ENCODE measurements at places on chromosomes 11 and 22.

GRCh38 chr11:112506852-112507251 is 246.2 kb upstream of the PLET1 start:
- DNase-seq = no peak

DNA sequence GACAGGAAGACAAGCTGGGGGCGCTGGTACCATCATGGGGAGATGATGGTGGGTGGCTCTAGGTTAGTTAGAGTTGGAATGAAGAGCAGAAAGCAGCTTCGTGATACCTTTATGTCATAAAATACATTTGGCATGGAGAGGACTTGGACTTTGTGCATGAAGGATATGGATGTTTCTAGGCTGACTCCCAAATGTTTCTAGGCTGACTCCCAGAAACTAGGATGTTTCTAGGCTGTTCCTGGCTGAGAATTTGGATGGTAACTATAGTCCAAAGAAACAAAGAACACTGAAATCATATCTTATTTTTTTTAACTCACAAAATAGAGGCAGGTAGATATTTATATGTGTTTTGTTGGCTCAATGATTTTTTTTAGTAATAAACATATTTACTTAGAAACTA is 89.4 kb upstream of the VPREB1 start:
- no peak for DNase-seq

GRCh38 chr11:22459048-22459447 is 120.9 kb downstream of the SLC17A6 start:
- no peak for DNase-seq

DNA sequence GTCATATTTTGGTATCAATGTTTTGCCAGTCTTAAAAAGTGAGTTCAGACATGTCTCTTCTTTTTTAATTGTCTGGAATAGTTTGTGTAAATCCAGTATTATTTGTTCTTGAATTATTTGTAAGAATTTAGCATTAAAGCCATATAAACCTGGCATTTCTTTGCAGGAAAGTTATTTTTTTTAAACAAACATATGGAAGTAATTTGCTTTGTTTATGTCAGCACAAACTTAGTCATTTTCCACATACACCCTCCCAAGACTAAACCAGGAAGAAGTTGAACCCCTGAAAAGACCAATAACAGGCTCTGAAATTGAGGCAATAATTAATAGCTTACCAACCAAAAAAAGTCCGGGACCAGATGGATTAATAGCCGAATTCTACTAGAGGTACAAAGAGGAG is 9.1 kb upstream of the CCDC81 start:
- DNase-seq = no peak

- no peak for DNase-seq
Observed at GRCh38 chr22:43971112-43971511, 15.9 kb downstream of the SAMM50 start.

DNA sequence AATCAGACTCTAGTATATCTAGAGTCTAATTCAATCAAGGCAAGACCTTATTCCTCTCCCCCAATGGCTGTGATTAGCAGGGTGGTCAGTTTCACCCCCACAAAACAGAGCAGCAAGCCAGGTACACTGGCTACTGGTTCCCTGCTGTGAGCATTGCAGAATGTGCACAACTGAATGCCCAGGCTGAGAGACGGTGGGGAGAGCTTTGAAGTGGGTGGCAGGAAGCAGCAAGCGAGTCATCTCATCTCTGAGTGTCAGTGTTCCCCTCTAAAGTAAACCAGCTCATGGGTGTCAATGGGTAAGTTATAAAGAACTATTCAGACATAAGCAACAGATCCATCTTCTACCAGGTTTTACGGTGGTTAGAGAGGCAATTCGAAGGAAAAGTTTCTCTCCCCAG is 37.6 kb downstream of the GAB4 start:
- DNase-seq = peak; percentile 43

DNA sequence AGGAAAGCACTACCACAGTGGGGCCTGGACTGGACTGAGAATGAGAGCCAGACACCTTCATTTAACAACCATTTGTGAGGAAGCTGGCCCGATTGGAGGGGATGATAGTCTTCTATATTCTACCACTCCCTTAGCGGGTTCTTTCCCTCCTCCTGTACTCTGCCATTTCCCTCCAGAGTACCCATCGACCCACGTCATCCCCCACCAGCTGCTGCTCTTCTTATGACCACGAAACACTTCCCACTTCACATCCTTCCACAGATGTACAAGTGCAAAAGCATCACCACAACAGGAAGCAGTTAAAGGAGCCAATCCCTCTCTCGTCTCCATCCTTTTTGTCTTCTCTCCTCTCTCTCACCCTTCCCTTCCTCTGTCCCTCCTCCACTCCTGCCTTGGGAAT is 18.0 kb upstream of the UBASH3B start:
- DNase-seq = peak; percentile 45

DNA sequence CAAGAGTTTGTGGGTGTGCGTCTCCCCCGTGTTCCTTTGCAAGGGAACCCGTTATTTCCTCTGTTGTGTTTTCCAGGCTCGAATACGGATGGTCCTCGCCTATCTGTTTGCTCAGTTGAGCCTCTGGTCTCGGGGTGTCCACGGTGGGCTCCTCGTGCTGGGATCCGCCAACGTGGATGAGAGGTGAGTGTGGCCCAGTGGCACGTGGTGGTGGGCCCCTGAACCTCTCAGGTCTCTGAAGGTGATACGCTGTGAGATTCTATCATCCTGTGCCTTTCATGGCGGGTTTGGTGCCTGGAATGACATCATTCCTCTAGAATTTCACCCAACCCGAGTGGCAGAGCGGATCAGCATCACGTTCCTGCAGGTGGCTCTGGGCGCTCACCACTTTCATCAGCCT is 32.5 kb downstream of the NADSYN1 start:
- DNase-seq = no peak

DNA sequence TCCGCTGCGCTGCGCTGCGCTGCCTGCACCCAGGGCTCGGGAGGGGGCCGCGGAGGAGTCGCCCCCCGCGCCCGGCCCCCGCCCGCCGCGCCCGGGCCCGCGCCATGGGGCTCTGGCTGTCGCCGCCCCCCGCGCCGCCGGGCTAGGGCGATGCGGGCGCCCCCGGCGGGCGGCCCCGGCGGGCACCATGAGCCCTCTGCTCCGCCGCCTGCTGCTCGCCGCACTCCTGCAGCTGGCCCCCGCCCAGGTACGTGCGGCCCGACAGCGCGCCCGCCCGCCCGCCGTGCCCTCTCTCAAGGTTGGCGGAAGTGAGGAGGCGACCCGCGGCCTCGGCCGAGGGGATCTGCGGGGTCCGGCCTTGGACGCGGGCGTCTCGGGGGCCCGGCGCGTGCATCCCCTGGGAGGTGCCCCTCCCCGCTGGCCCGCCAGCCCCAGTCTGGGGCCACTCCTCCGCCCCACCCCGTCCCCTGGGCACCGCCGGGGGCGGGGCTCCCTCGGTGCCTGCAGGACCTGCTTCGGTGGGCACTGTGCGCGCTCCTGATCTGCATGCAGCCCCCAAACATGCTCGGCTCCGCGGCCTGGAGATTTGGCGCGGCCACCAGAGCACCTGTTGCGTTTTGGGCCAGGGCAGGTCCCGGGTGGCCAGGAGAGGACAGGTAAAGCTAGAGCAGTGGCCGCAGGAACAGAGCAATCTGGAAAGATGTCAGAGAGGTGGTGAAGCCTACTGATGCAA is 429 bp downstream of the VEGFB start:
- peak; percentile 47 for DNase-seq

DNA sequence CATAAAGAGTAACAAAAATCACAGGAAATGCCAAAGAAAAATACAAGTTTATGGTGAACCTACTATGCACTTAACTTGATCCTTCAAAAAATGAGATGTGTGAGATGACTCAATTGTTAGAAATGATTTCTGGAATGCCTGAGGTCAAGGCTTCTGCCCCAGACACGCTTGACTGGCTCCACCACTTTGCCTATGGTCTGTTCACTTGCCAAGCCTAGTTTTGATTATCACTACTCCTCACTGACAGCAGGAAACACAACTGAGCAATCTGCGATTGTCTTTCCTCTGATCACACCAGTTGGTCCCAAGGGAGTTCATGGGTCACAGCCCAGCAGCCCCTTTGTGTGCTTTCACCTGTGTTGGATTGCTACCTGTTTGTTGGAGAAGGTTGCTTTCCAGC is 20.6 kb upstream of the PRDM10 start:
- DNase-seq = no peak

- DNase-seq = peak; percentile 19
Observed at GRCh38 chr11:133919330-133920108, 37.2 kb downstream of the IGSF9B start.

- DNase-seq = peak; percentile 16
Observed at GRCh38 chr11:107457205-107457557, 444 bp downstream of the CWF19L2 start.

GRCh38 chr22:17918840-17919239 is 105.5 kb downstream of the MICAL3 start:
- DNase-seq = no peak

DNA sequence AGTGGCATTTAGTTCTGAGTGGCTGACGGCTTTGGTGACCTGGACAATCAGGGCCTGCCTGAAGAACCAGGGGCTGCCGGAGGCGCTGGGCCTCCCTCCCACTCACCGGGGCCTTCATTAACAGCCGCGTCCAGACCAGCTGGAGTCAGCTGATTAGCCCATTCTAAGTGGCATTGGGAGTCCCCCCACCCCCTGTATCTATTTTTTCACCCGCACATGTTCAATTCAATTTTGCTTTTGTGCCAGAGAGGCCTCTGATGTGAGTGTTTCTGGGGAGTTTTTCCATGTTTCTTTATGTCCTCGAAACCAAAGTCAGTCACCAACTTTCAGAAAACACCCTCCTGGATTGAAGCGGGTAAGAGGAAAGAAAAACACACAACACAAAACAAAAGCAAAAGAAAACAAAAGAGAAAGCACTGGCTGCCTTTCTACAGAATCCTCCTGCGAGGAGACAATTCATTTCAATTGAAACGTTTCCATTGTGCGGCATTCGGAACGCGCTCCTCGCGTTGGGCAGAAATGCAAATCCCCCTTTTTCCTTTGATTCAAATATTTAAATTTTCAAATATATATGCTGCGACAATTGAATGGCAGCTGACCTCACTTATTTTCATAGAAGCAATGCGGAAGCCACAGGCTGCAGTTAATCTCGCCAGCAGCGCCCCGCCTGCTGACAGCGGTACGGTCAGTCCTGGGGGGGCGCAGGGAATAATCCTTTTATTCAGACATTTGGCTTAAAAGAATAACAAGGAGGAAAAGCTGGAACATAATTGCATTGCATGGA is 17.7 kb downstream of the CDKN1C start:
- no peak for DNase-seq

GRCh38 chr11:37171451-37171850 is 573.4 kb upstream of the RAG2 start:
- no peak for DNase-seq

DNA sequence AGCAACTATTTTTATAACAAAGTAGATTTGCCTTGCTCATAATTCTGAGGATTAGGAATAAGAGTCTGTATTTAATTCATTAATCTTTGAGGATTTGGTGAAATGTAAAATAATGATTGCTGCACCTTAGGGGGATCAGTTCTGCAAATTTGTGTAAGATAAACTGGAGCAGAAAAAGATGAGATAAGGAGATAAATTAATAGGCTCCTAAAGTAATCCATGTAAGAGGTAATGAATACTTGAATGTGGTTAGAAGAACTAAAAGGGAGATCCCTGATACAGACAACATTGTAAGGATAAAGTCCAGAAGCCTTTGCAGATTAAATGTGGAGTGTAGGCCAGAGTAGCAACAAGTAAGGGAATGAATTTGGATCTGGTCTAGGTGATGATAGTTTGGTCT is 45.6 kb downstream of the PDHX start:
- no peak for DNase-seq

DNA sequence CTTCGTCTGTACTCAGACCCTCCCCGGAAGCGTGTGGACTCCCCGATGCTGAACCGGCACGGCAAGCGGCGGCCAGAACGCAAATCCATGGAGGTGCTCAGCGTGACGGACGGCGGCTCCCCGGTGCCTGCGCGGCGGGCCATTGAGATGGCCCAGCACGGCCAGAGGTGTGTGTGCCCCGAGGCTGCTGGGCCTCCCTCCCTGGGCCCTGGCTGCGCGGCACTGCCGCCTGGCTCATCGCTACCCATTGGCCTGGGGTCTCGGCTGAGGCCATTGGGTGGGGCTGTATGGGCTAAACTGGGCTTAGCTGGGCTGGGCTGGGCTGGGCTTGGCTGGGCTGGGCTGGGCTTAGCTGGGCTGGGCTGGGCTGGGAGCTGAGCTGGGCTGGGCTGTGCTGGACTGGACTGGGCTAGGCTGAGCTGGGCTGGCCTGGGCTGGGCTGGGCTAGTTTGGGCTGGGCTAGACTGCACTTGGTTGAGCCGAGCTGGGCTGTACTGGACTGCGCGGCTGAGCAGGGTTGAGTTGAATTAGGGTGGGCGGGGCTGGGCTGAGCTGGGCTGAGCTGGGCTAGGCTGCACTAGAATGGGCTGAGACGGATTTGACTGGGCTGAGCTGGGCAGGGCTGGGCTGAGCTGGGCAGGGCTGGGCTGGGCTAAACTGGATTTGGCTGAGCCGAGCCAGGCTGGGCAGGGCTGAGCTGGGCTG is 40.7 kb downstream of the MOB2 start:
- DNase-seq = no peak

DNA sequence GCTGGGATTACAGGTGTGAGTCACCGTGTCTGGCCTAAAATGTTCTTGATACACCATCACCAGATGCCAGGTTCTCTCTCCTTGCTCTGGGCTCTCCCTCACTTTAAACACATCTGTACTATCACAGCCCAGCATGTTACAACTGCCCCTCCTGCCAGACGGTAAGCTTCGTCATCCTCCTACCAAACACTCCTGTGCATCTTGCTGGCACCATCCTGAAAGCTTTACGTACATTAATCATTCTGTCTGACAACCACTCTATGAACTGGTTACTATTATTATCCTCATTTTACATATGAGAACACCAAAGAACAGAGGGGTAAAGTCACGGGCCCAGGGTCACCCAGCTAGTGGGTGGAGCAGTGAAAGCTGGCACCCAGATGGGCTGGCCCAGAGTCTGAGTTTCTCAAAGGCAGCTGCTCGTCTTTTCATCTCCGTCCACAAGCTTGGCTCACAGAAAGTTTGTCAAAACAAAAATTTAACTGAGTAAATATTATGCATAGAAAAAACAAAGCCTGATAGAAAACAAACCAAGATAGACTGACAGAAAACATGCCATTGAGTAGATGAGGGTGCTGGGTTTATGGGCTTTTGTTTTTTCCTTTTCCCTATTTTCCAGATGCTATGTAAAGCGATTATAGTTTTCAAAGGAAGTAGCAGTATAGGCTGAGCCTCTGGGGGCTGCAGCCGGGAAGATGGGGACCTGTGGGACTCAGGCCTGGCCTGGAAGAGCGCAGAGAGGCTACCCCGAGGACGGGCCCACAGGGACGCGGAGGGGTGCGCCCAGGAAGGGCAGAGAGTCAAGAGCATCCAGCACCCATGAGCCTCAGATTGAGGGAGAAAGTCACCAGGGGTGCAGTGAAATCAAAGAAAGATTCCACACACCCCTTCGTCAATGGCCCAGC is 9.5 kb downstream of the PLA2G6 start:
- DNase-seq = no peak

- DNase-seq = peak; percentile 9
Observed at GRCh38 chr11:33920838-33921613, 29.1 kb upstream of the LMO2 start.

DNA sequence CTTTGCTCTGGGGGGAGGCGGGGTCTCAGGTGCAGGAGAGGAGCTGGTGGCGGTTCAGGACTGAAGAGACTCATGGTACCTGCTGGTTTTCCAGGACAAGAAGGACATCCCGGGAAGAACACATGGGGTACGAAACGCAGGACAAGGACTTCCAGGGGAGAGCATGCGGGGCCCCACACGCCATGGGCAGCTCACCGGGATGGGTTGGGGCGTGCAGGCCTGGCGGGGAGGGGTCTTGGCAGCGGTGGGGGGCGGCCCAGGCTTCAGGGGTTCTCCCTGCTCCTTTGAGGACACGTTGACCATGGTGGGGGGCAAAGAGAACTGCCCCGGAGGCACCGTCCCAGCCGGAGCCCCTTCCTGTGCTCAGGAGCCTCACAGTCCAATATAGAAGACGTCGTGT is 673.2 kb downstream of the BRD1 start:
- DNase-seq = no peak
